T47D (cell line): ENCODE measurements at places on chromosomes 1 and 21.

DNA sequence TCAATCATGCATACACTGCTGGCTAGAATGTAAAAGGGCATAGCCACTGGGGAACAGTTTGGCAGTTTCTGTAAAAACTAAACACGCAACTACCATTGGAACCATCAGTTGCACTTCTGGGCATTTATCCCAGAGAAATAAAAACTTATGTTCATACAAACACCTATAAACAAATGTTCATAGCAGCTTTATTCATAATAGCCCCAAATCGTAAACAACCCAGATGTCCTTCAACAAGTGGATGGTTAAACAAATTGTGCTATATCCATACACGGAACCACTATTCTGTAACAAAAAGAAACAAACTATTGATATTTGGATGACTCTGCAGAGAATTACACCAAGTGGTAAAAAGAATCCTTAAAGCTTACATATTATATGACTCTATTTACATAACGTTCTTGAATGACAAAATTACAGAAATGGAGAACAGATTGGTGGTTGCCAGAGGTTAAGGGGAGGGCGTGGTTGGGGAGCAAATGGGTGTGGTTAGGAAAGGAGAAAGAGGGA lies 22.8 kb downstream of the LACTBL1 start:
- no peak for DNase-seq

GRCh38 chr1:44225761-44226160 lies 12.5 kb downstream of the DMAP1 start:
- DNase-seq: no peak

DNA sequence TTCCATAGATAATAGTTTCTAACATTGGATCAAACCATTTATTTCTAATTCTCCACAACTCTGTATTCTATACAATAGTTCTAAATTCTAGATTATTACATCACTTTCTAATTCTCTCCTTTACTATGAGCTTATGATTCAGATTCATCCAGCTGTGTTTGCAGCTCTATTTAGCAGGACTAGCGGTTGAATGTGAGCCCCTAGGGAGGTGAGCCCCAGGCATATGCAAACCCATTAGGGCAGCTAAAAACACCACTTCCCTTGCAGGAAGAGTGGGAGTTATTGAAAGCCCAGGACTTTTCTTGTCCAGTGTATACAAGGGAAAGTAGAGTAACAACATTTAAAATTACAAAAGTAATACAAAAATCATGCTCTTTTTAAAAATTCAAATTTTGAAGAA lies 56.9 kb downstream of the KRTAP19-8 start:
- no peak for DNase-seq

- no peak for DNase-seq
Measured at GRCh38 chr1:180310095-180310494, 80.0 kb downstream of the LHX4 start.

- DNase-seq: no peak
Measured at GRCh38 chr1:182137546-182137945, 76.0 kb upstream of the ZNF648 start.

GRCh38 chr21:34307991-34308532 lies 55.7 kb upstream of the KCNE2 start:
- DNase-seq: no peak

DNA sequence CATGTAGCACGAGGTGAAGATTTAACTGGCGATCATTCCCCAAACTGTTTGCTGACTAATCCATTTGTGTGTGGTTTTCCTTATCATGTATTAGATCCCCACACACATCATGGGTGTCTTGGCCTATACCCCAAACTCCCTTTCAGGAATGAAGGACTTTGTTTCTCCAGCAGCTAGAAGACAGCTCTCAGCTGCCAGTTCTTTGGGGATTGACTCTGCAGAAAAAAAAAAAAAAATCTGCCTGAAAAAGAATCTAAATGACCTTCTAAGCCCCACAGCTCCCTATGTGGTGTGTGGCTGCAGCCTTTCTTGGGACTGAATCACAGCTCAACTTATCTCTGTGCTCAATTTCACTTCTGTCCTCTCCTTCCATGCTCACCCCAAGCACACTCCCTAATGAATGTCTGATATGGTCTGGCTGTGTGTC lies 256.3 kb upstream of the DUSP10 start:
- DNase-seq: no peak

DNA sequence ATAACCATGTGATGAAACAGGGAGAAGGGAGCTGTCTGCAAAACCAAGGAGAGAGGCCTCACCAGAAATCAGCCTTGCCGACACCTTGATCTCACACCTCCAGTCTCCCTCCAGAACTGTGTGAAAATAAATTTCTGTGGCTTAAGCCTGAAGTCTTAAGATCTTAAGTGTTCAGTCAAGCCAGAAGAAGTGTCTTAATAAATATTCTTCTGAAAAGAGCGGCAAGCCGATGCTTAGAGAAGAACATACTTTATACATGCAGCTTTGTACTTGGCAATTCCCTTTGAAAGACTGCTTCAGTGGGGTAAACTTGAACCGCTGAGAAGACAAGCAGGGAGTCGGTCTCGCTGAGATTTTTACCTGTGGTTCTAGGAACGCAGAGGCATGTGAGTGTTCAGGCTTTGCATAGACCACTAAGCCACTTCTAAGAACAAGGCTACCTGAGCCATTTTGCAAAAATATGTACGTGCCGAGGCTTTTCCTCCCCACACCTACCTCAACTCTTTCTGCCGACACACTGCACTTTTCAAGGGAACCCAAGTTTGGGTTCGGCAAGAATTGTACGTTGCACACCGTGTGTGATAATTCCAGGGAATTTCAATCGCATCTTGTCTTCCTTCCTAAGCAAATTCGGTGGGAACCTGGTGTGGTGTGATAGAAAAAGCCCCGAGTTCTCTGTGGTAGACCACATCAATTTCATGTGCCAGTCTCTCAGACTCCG lies 3.4 kb downstream of the RUNX1 start:
- DNase-seq: no peak

GRCh38 chr1:227378181-227378580 lies 59.9 kb upstream of the CDC42BPA start:
- no peak for DNase-seq

DNA sequence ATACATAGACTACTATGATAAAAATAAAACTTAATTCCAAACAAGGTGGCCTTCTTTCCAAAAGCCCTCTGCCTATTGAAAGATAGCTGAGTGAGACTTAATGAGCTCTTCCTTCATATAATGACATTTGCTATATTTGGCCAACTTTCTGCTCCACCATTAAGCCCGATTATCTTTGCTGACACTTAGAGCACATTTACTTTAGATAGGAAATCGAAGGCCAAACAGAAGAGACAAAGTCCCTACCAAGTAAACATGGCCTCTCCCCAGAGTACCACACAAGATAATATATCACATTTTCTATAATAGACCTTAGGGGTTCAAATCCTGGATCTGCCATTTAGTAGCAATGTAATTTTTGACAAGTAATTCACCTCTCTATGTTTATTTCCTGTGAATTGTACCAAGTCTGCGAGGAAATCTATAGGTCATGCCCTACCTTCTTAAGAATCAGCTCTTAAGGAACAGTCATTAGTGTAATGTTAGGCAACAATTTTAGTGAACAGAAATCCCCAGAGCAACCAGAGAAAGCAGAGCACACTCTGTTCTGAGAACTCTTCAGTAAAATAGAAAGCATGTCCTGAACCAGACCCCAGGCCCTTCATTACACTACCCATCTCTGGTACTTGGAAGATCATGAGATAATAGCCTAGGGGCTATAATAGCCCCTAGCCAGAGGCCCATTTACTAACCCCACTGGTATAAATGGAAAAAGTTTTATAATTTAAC lies 17.3 kb upstream of the COA6 start:
- DNase-seq: no peak

GRCh38 chr1:159931101-159931794 lies 5.9 kb upstream of the TAGLN2 start:
- no peak for DNase-seq

DNA sequence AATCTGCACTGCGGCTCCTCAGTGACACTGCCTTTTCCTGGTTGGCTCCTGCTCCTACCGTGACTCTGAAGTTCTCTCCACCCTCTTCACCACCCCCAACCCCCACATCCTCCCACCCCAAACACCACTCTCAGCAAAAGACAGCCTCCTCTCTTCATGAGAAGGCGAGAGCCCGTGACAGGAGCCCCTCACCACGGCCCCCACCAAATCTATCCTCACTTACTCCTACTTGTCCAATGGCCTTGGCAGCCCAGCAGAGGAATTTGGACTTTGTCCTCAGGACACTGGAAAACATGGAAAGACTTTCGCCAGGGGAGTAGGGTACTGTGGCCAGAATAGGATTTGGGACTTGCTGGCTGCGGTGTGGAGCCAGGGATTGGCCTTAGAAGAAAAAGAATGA lies 6.9 kb downstream of the TMEM125 start:
- no peak for DNase-seq

GRCh38 chr1:81044708-81045107 lies 756.0 kb upstream of the ADGRL2 start:
- peak; percentile 69 for DNase-seq

DNA sequence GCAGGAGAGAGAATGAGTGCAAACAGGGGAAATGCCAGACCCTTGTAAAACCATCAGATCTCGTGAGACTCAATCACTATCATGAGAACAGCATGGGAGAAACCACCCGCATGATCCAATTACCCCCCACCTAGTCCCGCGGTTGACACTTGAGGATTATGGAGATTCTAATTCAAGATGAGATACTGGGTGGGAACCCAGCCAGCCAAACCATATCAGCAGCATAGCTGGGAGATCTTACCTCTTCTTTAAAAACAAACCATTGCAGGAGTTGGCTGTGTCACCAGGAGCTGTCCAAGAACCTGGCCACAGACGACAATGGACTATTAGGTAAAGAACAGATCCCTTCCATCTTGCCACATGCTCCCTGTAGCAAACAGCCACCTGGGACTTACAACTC lies 422.7 kb downstream of the MATN1 start:
- no peak for DNase-seq

- no peak for DNase-seq
Measured at GRCh38 chr1:101363891-101364318, 127.1 kb downstream of the S1PR1 start.

- no peak for DNase-seq
Measured at GRCh38 chr1:10211805-10212410, 1.5 kb downstream of the KIF1B start.

DNA sequence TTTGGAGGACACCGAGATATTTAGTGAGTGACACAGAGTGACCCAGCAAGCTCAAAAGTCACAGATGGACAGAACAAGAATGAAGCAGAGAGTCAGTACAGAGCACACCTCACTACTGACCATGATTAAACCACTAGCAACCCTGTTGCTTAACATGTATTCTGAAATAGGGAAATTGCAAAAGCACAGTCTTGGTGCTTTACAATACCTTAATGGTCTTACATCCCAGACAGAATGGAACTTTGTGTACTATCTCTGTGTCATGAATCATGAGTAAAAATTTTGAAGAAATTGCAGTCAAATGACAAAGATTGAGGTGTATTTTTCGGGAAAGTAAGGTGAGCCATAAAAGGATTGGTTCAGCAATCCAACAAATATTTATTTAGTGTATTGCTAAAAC lies 2.7 kb upstream of the SAMSN1 start:
- DNase-seq: no peak

- no peak for DNase-seq
Measured at GRCh38 chr1:68011657-68012375, 38.6 kb downstream of the DIRAS3 start.

GRCh38 chr1:234780112-234780511 lies 170.1 kb upstream of the IRF2BP2 start:
- no peak for DNase-seq

DNA sequence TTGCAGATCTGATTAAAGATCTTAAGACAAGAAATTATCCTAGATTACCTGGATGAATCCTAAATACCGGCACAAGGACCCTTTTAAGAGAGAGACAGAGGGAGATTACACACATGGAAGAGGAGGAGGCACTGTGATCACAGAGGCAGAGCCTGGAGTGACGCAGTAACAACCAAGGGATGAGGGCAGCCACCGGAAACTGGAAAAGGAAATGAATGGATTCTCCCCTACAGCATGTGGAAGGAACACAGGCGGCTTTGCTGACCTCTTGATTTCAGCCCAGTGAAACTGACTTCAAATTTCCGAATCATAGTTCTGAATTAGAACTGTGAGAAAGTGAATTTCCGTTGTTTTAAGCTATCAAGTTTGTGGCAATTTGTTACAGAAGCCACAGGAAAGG lies 50.2 kb upstream of the IVNS1ABP start:
- DNase-seq: no peak

- no peak for DNase-seq
Measured at GRCh38 chr1:197902131-197902453, 338 bp upstream of the C1orf53 start.

GRCh38 chr1:115056395-115056798 lies 26.8 kb downstream of the TSHB start:
- peak; percentile 17 for DNase-seq

- DNase-seq: no peak
Measured at GRCh38 chr1:26020330-26020768, 1.2 kb upstream of the EXTL1 start.

DNA sequence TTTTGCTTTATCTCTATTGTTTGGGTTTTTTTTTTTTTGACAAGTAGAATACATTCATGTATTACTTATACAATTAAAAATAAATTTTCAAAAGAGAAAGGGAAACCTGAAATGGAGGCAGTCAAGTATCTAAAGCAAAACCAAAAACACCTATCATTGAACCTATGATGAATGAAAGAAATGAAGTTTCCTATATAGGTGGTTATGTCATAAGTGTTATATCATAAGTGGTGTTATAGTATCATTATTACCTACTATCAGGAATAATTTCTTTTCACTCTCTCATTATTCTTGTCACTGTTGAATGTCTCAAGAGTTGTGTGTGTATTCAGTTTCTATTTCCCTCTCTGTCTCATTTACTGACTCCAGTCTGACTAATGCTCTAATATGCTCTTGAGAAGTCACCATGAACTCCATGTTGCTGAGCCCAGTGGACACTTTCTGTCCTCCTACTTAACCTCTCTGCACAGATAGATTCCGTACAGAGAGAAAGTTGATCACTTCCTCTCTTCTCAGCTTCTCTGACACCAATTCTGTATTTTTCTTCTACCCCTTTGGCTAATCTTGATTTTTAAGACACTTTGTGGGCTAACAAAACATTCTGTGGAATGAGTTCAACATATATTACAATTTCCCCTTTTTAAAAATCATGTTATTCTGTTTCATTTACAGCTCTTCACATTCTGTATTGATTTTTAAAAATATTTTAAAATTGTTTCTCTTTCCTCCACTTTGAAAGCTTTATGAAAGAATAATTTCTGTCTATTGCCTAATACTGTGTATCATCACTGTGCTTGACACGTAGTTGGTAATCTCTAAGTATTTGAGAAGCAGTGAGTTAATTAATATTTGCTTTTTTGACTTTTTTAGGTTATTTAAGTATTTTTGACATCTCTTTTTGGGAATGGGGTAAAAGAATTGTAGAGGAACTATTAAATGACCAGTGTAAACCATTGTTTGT lies 50.1 kb downstream of the RASAL2 start:
- DNase-seq: no peak
